LNCaP clone FGC (cell line): ENCODE measurements at places on chromosomes 7 and 10.
A peak's percentile ranks its signal among the peaks of the same experiment; 100 is the strongest.

DNA sequence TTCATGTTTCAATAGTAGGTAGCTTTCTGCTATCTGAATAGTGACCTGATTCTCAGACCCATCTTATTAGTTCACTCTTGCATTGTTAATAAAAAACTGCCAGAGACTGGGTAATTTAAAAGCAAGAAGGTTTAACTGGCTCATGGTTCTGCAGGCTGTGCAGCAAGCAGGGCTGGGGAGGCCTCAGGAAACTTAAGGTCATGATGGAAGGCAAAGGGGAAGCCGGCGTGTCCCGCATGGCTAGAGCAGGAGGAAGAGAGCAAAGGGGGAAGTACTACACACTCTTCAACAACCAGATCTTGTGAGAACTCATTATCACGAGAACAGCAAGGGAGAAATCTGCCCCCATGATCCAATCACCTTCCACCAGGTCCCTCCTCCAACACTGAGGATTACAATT, 185.2 kb upstream of the PITRM1 start:
- no peak for DNase-seq

DNA sequence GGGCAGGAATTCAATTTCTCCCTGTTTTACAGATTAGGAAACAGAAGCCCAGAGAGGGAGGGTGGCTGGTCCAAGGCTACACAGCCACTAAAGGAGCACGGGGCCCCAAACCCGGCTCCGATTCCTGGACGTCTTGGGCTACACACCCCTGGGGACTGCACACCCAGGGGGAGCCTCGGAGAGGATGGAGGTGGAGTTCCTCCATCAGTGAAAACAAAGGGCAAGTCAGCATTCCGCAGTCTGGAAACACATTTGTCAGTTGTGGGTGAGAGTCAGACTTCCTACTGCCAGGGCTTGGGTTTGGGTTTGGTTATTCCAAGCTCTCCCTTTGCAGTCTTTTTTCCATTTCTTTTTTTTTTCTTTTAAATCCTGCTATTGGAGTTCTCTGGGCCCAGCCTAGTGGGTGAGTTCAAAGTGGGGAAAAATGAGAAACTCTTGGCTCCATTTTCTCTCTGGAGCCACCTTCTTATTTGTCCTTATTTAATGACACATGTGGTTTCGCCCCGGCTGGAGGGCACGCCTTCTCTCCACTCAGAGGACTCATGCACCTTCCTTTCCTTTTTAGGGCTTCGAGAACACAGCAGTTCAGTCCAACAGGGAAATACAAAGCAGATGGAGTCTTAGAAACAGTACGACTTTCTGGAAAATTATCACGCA, 59.9 kb upstream of the AQP1 start:
- DNase-seq = no peak

DNA sequence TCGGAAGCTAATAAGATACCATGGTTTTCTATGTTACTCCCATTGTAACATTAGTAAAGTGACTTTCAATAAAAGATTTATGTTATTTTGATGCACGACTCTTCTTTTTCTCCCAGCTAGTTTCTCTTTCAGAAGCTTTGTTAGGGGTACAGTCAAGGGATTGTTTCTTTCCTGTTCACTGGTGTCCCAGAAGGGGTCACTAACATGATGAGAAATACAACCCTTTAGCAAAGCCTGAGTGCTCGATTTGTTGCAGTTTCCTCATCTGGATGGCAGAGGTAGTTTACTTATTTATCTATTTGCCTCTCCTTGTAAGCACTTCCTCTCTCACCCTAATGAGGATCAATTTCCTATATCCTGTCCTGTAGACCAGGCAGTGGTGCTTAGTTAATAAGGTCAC, 17.0 kb downstream of the SRI start:
- no peak for DNase-seq

GRCh38 chr7:91634485-91635177, 245.9 kb downstream of the MTERF1 start:
- peak; percentile 45 for DNase-seq

DNA sequence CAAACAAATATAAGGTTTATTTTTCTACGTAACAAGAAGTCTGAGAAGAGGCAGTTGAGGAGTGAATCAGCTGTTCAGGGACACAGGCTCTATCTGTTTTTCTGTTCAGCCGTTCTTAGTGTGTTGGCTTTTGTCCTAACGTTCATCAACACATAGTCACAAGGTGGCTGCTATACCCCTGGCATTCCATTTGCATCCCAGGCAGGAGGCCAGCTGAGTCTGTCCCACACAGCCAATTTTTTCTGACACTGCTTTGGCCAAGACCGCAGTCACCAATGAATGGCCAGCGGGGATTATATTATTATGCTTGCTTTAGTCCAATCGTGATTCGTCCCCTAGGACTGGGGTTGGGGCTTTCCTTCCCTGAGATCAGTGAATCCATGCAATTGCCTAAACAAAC, 143.4 kb upstream of the CHST15 start:
- DNase-seq = no peak

- DNase-seq = no peak
Observed at GRCh38 chr10:5355594-5356301, 9.0 kb upstream of the UCN3 start.

GRCh38 chr10:110138197-110138812, 69.1 kb upstream of the MXI1 start:
- peak; percentile 37 for DNase-seq

- no peak for DNase-seq
Observed at GRCh38 chr7:98199131-98199530, 12.1 kb upstream of the BHLHA15 start.

DNA sequence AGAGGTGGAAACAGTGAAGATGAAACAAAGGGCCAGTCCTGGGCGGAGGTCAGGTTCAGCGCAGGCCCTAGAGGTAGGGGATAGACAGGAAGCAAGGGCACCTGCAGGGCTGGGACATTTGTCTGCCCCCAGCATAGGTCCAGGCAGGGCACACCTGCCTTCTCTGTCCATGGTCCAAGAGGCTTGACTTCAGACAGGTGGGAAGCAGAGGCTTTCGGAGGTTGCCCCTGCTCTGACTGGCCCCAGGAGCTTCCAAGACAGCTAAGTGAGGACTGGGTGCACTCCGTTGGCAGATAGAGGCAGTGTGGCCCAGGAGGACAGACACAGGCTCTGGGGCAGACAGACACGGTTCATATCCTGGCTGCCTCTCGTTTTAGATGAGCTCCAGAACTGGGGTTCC, 71.6 kb upstream of the GRB10 start:
- DNase-seq = no peak

DNA sequence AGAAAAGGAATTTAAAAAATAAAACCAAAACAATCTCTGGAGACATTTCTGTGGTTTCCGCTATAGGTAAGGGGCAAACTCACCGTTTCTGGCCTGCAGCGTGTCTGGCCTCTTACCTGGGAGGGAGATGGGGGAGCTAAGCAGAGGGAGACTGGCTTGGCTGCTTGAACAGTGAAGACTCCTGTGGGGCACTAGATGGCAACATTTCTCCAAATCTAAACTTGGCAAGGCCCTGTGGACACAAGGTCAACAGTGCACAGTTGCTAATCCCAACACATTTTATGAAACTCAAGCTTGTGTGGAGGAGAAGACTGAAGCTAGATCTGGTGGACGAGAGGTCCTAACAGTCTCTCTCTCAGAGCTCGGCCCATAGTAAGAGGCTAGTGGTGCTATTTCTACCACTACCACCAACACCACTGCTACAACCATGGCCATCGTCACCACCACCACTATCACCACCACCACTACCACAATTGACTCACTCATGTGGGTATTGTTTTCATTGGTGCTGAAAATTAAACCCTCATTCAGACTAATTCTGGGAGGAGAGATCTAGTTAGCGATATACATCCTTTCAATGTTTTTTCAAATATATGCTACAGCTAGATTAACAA, 28.4 kb upstream of the CDHR3 start:
- peak; percentile 84 for DNase-seq
